ENCODE measurements at places on chromosomes 7 and 10.

DNA sequence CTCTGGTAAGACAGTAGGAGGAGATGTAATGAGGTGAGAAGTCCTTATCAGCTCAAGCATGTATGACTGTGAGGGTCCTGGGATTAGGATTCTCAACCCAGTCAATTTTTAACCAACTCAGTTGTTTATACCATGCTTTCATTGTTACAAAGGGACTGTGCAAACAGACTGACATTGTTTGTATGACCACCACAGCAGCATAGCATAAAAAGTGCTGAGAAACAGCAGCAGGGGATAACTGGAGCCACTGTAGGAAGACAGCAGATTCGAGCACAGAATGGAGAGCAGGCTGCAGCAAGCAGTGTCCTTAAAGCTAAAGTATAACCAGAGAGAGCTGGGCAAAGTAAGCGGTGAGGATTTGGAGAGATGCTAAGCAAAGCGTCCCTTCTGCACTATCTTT is 829.5 kb downstream of the REEP3 start:
- no peak for DNase-seq

DNA sequence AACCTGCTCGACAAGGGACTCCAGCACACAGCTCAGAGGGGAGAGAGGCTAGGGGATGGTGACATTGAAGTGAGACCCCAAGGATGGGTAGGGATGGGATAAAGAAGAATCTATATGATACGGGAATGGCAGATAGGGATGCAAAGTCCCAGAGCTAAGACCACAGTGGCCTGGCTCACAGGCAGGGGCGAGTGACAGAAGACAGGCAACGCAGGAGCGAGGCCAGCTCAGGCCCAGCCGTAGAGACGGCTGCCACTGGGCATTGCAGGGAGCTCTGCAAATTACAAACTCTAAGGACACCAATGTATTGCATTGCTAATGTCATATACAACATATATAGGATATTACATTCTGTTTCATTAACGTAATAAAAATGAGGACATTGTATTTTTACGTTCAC is 131.4 kb downstream of the TCERG1L start:
- DNase-seq: no peak

GRCh38 chr7:22425361-22425760 is 68.4 kb upstream of the RAPGEF5 start:
- no peak for DNase-seq

GRCh38 chr7:155224116-155224811 is 73.4 kb upstream of the INSIG1 start:
- no peak for DNase-seq

DNA sequence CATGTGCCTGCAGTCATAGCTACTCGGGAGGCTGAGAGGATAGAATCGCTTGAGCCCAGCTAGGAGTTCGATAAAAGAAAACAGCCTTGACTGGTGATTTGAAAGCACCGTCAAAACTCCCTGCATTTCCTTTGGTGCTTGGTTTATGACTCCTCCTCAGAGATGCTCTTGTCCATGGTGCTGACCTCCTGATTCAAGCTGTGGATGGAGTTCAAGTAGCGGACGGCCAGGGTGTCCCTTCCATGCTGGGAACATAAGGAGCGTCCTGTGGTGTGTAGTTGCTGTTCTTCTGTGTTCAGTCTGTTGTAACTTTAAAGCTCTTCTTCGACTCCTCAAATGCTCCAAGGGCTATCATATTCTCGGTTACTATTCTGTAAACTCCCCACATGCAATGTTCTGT is 382.5 kb upstream of the KIAA1217 start:
- DNase-seq: no peak

GRCh38 chr10:84265418-84265817 is 20.6 kb downstream of the RGR start:
- DNase-seq: no peak

DNA sequence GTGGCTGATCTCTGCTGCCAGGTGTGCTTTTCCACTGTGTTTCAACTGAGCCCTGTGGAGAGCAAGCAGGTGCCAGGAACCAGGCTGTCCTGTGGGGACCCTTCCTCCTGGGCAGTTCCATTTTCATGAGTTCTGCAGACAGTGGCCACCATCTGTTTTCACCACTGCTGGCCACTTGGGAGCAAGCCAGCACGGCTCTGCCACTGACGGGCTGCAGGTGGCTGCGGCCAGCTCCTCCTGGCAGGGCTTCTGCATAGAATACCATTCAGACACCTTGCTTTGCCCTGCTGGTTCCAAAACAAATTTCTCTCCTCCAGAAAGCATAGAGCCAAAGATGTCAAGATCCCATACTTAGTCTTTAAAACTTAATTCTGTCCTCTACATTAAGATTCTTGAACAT is 48.3 kb downstream of the LANCL2 start:
- DNase-seq: peak; percentile 35

- DNase-seq: no peak
Observed at GRCh38 chr10:31678139-31678536, 250.5 kb downstream of the ARHGAP12 start.

DNA sequence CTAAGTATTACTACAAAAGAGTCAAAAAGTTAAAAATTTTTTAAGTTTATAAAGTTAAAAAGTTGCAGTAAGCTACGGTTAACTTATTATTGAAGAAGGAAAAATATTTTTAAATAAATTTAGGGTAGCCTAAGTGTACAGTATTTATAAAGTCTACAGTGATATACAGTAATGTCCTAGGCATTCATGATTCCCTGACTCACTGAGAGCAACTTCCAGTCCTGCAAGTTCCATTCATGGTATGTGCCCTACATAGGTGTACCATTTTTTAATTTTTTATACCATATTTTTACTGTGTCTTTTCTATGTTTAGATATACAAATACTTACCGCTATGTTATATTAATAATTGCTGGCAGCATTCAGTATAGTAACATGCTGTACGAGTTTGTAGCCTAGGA is 92.3 kb downstream of the CTNNA3 start:
- DNase-seq: no peak

- no peak for DNase-seq
Observed at GRCh38 chr7:33685981-33686683, 219.2 kb upstream of the BMPER start.

- DNase-seq: no peak
Observed at GRCh38 chr7:154644366-154644765, 358.6 kb downstream of the PAXIP1 start.

DNA sequence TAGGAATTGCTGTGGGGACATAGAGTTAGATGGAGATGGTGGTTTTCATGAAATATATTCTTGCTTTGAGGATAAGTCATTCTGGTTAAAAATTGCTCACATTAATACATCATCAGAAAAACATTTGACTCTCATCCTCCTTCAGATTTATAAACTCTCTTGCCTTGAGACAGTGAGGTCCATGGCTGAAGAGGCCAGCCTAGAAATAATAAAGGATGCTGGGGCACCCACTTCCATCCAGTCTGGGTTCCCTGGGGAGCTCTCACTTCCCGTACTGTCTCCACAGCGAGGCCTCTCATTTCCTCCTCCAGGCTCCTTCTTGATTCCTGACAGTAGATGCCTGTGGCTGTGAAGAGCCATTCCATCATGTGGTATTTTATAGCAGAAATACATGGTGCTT is 73.3 kb upstream of the PRKG1 start:
- DNase-seq: no peak

- DNase-seq: peak; percentile 19
Observed at GRCh38 chr7:151198945-151199848, 11.1 kb downstream of the H2BK1 start.

DNA sequence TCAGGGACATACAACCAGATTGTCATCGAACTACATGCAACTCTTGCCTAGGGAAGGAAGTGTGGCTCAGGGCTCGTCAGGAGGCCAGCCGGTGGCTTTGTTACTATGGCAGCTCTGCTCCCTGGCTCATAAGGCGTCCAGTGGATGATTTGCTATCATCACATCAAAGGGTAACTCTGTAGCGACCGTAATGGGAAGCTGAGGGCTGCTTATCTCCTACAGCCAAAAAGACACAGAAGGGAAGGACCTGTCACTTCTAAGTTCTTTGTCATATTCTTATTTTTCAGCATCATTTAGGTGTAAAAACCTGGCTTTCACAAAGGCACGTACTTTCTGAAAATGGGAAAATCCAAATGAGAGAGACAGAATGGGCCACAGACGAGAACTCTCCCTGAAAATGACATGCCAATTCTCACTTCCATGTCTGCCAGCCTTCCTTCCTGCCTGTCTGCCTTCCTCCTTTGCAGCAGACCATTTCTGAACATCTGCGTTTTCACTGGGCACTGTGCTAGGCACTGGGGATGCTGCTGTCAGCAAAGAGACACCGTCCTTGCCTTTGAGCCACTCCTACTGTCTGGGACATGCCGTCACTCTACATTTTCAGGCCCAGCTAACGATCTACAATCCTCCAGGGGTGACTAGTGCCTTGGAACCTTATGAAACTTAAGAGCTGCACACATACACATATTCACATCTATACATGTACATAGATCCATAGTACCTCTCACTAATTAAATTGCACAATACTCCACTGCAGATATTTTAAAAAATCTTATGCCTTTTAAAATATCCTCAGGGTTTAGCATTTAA is 26.9 kb downstream of the ENKUR start:
- DNase-seq: peak; percentile 13

DNA sequence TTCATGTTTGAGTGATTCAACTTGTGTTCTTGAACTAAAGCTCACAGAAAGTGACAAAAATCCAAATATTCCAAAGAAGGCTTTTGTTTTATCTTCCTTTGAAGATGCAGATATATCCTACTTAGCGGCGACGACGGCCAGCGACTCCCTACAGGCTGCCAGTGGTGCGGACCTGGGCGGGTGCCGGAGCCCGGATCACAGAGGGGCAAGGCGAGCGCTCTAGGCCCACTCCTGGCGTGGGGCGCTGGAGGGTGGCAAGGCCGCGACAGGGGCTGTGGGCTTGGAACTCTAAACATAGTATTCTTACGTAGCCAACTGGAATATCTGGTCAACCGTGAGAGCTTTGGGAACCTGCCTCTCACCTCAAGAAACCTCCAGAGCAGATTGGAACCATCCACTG is 914 bp upstream of the GIMAP7 start:
- DNase-seq: no peak

DNA sequence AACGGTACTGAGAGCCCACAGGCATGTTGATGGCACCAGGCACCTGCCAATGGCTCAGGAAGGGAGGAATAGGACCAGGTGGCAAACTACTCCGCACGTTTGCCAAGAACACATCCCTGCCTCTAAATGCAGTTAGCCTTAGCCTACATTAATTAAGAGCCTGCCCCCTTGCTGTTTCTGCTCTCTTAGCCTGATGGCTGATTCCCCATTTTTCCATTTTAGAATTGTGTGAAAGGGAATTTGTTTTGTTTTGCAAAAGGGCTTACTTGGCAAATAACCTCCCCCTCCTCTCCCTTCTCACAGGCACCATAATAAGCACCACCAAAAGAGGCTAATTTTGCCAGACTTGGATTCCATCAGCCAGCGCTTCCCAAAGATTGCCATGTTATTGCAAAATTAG is 1203.2 kb downstream of the SORCS3 start:
- no peak for DNase-seq

DNA sequence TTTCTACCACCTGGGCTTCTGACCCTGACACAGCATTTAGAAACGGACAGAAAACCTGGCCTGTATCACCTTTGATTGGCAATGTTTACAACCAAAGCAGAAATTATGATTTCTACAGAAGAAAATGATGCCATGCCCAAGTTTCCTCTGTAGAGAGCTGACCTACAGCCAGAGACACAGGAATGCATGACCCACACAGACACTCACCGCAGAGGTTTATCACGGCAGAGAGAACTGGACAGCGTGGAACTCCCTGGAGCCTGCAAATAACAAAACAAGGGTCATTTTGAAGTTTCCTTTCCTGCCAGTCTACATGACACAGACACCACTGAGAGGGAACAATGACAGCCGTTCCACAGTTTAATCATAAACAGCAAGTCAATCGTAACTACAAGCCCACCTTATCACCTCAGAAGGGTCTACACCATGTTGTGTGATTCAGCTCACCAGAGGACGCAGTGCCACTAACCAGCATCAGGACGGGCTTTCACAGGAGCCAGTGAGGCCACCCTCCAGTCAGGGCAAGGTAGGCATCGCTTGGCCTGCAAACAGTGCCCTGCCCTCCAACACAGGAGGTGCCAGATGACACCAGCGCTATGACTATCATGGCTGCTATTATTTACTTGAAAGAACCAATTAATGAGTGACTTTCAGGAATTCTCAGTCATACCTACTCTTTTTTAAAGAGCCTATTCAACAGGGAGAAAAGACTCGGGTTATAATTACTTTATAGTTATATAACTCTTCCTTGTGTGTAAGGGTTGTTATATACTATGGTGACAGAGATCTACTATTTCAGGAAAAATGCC is 139.9 kb downstream of the TNS3 start:
- DNase-seq: no peak

DNA sequence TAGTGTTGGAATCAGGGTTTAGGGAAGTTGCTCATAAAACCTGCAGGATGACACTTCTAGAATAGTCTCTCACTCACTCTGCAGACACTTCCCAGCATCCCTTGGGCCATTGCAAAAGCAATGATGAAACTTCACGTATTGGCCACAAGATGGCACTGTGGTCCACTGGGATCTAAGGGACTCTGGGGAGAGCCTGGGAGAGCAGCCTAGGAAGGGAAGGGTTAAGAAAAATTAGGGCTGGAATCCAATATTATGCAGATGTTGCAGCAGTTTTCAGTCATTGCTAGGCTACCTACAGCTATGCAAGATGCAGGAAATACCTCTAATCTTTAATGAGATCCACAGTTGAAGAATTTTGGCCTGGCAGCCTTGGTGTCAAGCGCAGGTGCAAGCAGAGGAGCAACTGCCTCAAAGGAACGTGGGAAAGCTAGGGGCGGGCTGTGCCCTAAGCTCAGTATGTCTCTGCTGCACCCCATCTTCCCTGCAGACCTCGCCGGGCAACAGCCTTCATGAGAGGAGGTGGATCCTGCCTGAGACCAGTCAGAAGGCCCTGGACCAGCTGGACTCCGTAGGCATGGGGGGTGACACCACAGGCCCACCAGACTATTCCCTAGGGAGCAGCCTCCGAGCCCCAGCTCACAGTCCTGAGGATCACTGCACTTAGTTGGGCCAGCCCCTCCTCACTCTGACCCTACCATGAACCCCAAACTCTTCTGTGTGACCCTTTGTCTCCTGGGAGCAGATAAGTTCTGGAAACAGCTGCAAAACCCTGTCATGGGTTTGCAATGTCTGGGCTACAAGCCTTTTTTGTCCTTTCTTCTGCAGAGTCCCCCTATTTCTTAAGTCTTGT is 127.9 kb upstream of the PRSS58 start:
- DNase-seq: no peak

DNA sequence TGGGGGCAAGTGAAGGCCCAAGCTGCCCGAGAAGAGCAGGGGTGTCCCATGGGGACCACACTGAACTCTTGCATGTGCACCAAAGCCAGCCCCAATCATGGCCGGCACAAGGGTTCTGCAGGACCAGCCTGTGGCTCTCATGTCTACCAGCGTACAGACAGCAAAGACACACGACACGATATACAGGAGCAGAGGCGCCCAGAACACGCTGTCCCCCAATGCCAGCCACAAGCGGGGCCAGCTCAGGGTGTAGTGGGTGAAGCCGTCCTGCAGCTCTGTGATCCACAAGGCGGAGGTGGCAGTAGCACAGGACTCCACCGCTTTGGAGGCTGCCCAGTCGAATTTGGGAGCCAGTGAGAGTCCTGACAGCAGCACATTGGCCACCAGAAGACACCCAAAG is 108.9 kb upstream of the PDSS1 start:
- no peak for DNase-seq

- no peak for DNase-seq
Observed at GRCh38 chr10:63576501-63576900, 55.3 kb downstream of the REEP3 start.

GRCh38 chr10:101829561-101830315 is 11.5 kb upstream of the OGA start:
- DNase-seq: no peak

Measured in C1 segment of cervical spinal cord (tissue), 14 donors.